ENCODE measurements at places on chromosomes 13 and 19.

- DNase-seq: no peak
These were observed 1228.3 kb upstream of the PCDH20 start for GRCh38 chr13:62643799-62644524.

DNA sequence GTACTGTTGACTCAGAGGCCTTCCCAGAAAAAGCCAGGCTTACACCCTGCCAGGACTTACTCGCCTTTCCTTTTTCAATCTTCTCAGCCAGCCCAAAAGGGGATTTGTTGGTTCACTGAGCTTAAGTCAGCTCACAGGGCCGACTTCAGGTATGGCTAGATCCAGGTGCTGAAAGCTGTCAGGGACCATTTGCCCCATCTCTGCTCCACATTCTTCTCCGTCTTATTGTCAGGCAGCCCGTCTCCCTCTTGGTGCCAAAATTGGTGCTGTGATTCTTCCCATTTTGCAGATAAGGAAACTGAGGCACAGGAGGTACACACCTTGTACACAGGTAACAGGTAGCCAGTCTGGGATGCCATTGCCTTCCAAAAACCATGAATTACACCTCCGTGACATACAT is 2.4 kb downstream of the C19orf38 start:
- no peak for DNase-seq

- DNase-seq: no peak
These were observed 43.8 kb downstream of the ZNF93 start for GRCh38 chr19:19944583-19944880.

- DNase-seq: no peak
These were observed 30.4 kb downstream of the RB1 start for GRCh38 chr13:48333976-48334375.

- no peak for DNase-seq
These were observed 355.2 kb downstream of the KCNRG start for GRCh38 chr13:50370303-50370950.

DNA sequence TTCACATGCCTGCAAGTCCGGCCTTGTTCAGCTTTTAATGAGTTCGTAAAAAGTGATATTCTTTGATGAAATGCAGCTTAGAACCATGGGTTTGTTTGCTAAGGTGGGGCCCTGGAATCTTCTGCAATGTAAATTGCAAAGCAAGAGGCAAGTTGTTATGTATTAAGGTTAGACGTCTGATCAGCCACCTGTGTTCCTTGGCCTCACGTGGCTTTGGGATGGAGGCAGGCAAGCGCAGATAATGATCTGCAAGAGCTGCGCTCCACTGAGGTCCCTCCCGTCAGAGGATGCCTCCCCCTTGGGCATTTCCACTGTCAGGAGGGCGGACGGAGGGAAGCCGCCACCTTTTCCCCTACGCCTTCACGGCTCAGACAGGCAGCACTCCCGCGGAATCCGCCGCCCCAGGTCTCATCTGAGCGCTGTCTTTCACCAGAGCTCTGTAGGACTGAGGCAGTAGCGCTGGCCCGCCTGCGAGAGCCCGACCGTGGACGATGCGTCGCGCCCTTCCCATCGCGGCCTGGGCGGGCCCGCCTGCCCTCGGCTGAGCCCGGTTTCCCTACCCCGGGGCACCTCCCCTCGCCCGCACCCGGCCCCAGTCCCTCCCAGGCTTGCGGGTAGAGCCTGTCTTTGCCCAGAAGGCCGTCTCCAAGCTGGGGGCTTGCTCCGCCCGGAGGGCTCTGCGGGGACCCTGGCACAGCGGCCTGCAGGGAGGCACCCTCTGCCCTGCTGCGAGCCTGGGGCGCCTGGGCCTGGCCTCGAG is 110.9 kb downstream of the CRYL1 start:
- no peak for DNase-seq

- DNase-seq: no peak
These were observed 200.0 kb downstream of the KLF12 start for GRCh38 chr13:73934215-73934641.

GRCh38 chr19:16154557-16154956 is 11.1 kb downstream of the HSH2D start:
- DNase-seq: no peak

- no peak for DNase-seq
These were observed 523.6 kb downstream of the DCT start for GRCh38 chr13:93955904-93956303.

GRCh38 chr19:7963566-7963965 is 20.1 kb upstream of the TIMM44 start:
- no peak for DNase-seq

DNA sequence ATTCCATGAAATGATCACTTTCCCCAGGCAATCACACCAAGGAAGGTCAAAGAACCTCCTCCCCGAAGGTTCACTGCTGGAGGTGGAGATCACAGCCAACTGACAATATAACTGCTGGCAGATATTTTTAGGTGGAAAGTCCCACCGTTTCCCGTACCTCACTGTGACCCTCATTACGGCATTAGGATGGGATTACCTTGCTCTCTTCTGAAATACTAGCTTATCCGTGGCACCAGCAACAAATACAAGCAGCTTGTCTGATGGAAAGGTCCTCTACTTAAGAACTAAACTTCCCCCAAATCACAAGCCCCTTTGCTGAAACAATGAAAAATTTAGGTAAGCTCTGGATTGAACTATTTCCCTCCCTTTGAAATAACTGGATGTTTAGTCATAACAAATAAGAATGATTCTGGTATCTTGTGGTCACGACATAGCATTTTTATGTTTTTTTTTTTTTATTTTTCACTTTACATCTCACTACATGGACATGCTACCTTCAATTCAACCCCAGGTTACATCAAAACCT is 178.9 kb downstream of the COL4A1 start:
- no peak for DNase-seq

- no peak for DNase-seq
These were observed 53.1 kb downstream of the ATP7B start for GRCh38 chr13:51958217-51958547.

- DNase-seq: no peak
These were observed 102.2 kb upstream of the IPO5 start for GRCh38 chr13:97851269-97851668.

GRCh38 chr13:49308921-49309408 is 61.2 kb downstream of the CDADC1 start:
- no peak for DNase-seq

GRCh38 chr19:4295972-4296771 is 6.0 kb downstream of the TMIGD2 start:
- peak; percentile 68 for DNase-seq

- DNase-seq: no peak
These were observed 852 bp downstream of the SCEL start for GRCh38 chr13:77536358-77536757.

All from NCI-H2107 (cell line).